Left kidney (tissue), 8 donors: ENCODE measurements at places on chromosomes 7 and 10.

DNA sequence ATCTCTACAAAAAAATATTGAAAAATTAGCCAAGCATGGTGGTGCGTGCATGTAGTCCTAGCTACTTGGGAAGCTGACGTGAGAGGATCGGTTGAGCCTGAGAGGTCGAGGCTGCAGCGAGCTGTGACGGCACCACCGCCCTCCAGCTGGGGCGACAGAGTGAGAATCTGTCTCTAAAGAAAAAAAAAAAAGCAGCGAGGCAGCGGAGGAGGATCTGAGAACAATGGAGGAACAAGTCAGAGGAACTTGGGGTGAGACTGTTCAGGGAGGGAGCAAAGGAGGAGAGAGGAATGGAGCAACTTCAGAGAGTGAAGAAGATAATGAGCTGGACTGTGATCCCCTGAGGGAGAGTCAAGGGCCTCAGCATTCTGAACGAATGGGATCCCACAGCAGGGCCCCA is 85.4 kb downstream of the MKX start:
- no peak for DNase-seq

- DNase-seq = peak; percentile 25
Measured at GRCh38 chr10:106571192-106571946, 593.1 kb downstream of the SORCS1 start.

GRCh38 chr7:92061154-92061553 is 73.1 kb downstream of the CYP51A1 start:
- DNase-seq = no peak

DNA sequence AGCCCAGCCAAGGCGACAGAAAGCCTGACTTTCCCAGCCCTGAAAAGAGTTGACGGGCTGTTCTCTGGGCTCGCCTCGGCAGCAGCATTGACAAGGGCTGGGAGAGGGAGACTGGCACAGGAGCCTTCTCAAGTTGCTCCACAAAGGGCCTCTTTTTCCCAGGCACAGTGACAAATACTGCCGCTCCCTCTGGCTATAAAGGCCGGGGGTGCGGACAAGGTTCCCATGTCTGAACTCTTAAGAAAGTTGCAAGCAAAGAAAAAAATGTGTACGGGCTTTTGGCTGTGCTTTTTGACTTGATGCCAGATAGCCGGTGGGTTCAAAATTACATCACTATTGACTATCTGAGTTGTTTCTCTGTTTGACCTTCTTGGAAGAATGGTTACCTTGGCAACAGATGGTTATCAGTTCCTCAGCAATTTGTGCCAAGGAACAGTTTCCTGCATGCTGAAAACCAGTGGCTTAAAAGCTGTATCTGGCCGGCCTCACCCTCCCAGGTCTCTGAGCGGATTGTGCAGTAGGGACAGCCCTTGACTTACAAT is 115.9 kb upstream of the EEPD1 start:
- peak; percentile 70 for DNase-seq

- DNase-seq = peak; percentile 14
Measured at GRCh38 chr10:123274306-123275135, 120.3 kb downstream of the BUB3 start.

- no peak for DNase-seq
Measured at GRCh38 chr7:101973130-101973529, 155.7 kb downstream of the CUX1 start.

- no peak for DNase-seq
Measured at GRCh38 chr10:11612021-11613001, 861 bp upstream of the USP6NL start.

GRCh38 chr7:39721345-39721744 is 98.0 kb downstream of the RALA start:
- DNase-seq = no peak

- DNase-seq = peak; percentile 63
Measured at GRCh38 chr10:119103903-119104653, at the start of gene DENND10. Gene DENND10, plus strand, starts transcription at chr10:119104113. Its CDS starts 30 bp downstream, at chr10:119104143.

DNA sequence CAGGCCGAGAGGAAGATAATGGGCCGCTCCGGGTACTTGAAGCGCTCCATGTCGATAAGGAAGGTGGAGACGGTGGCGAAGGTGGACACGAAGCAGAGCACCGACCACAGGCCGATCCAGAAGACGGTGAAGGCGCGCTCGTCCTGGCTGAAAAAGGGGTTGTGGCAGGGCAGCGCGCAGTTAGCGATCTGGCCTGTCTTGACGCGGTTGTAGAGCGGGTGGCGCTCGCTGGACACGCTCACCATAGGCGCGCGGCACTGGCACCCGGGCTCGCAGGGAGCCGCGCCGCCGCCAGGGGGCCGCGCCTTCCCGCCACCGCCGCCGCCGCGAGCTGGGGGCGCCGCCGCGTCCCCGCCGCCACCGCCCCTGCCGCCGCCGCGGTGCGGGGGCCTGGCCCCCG is 1.6 kb downstream of the FZD8 start:
- DNase-seq = no peak

DNA sequence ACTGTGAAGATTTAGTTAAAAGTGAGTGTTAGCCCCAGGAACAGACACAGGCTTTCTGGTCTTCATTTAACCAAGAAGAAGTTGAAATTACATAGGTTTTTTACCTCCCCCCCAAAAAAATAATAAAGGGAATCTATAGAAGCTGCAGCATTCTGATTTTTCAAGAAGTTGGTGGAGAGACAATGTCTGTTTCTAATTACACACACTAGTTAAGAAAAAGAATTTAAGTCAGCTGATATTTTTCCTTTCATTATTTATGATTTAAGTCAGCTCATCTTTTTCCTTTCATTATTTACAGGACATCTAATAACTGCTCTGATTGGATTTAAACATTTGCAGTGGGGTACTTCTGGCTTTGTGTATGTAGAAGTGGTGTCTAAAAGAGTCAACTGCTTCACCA is 201.4 kb upstream of the NRP1 start:
- DNase-seq = no peak

DNA sequence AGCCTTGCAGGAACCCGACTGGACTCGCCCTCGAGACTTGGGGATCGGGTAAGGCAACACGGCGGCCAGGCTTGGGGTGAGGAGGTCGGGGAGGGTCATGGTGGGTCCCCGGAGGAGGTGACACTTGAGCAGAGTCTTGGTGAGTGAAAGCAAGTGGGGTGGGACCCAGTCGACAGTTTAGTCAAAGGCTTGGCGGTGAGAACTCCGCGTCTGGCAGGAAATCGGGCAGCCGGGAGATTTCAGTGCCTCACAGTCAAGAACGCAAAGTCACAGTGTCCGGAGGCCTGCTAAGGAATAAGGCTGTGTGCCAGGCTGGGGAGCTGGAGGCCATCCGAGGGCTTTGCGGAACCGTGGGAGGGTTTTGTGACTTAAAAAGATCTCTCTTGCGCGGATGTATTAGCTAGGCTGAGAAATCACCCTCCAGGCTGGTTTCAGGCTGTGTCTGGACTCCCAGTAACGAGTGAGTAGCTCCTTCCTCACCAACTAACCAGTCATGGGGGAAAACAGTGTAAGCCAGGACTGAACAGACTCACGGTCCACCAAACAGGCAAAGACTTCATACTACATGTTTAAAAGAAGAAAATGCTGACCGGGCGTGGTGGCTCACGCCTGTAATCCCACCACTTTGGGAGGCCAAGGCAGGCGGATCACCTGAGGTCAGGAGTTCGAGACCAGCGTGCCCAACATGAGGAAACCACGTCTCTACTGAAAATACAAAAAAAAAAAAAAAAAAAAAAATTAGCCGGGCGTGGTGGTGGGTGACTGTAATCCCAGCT is 613 bp downstream of the AP5Z1 start:
- no peak for DNase-seq
